ENCODE measurements at places on chromosomes 7 and 10.

- DNase-seq: no peak
These were observed 70.5 kb upstream of the SP4 start for GRCh38 chr7:21357151-21358097.

DNA sequence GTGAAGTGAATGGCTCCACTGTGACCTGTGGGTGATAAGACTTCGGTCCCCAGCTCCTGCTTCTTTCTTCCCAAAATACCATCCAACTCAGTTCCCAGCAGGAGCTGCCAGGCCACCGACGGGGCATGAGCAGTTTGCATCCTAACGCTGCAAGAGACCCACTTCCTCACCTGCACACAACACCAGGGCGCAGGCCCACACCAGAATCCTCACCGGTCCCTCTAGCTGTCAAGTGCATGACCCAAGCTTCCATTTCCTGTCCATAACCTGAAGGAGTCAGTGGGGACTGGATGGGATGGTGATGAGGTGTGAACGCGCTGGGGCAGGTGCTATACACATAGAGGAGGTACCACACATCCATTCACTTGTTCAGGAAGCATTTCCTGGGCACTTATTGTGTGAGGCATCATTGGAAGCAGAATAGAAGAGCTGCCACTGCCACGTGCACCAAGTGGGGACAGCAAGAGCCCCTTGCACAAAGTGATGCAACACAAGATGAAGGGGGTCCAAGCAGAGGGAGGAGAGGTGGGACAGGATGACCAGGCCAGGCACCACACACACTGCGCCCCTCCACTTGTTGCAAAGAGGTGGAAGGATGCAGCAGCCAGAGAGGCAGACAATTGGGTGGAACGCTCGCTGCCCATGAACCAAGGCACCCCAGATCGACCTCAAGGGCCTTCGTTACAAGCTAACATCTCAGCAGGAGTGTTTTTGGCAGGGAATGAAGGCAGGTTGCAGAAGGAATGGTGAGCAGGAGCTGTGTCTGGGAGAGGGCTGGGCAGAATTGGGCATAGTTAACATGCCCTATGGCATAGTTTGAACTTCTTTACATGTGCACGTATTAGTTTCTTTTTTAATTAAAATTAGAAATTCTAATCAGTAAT lies 605.8 kb upstream of the MGMT start:
- DNase-seq: no peak

DNA sequence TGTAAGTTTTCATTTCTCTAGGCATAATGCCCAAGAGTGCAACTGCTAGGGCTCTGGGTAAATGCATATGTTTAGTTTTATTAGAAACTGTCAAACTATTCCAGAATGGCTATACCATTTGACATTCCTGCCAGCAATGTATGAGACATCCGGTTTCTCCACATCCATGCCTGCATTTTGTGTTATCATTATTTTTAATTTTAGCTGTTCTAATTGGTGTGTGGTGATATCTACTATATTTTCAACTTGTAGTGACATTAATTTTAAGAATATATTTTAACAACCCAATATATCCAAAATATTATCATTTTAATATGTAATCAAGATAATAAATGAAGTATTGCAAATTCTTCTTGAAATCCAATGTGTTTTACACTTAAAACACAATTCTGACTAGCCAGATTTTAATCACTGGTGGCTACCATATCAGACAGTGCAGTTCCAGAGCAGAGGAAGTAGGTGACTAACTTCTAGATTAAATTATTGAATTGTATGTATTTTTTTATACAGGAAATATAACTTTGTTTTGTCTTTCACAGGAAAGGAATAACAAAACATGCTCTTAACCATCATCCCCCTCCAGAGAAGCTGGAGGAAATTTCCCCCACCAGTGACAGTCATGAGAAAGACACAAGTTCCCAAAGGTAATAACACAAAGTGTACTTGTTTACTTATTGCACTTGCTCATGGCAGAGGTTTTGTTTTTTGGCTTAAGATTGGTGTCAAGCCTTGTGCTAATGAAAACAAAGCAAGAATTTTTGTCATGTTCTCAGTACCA lies 6.4 kb downstream of the FAM149B1 start:
- no peak for DNase-seq

- no peak for DNase-seq
These were observed 10.7 kb downstream of the TSPAN14 start for GRCh38 chr10:80464557-80465450.

GRCh38 chr7:101273206-101273605 lies 28.3 kb upstream of the FIS1 start:
- DNase-seq: no peak

DNA sequence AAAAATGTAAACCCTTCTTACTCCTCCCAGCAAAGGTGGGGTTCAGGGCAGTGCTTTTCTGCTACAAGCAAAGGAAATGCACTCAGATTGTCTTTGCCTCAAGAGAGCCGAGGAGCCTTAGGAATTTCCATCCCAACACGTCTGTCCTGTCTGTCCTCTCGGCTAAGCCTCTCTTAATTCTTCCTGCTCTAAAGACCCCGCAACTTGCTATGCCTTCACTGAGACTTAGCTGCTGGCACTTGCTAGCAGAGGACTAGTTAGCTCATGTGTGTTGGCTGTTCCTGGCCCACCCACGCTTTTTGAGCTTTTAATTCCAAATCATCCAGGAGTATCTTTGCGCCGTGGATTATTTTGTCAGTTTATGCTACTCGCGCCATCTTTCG lies 481 bp upstream of the NPM3 start:
- DNase-seq: no peak

GRCh38 chr7:6478186-6478585 lies 30.4 kb upstream of the DAGLB start:
- no peak for DNase-seq

DNA sequence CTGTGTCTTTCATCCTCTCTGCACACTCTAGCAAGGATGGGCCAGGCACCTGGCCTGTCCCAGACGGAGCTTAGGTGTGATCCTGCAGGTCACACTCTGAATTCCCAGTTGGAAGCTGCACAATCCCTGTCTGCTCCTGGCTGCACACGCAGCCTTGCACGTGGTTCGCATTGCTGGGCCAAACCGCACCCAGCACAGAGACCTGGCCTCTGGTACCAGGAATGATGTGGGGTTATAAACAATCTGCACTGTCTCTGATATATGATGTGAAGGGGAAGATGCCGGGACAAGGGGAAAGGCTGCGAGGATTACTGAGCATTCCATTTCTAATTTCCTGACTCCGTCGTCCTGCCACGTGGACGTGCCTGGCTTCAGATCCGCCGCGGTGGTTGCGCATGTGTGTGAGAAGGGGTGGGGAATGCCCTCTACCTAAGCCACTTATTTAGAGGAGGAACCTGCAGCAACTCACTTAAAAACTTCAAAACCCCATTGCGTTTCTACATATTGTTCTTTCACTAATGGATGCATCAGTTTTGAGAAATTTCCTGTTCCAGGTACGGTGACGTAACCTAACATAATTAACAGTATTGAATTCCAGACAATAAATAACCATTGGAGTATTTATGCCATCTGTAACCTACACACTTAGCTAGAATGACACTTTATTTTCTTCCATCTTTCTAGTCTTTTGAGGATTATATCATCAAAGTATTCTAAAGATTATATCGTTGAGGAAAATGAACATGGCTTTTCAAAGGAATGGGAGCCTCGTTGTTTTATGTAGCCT lies 559.7 kb upstream of the MGMT start:
- DNase-seq: no peak

DNA sequence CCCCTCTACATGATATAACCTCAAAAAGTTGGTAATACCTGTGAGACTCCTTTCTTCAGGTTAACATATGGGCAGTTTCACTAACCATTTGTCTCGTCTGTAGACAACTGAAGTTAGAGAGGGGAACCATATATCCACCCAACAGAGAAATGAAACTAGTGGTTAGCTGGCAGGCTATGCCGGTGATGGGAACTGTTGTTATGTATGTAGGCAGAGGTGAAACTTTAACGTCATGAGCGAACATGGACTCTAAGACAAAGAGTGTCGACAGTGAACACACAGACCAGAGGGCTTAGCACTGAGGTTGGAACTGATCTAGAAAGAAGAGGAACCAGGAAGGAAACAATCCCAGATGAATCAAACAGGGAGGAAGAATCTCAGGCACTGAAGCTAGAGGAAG lies 112.4 kb downstream of the ELMO1 start:
- no peak for DNase-seq

GRCh38 chr10:116668018-116668417 lies 47.3 kb downstream of the PNLIPRP2 start:
- no peak for DNase-seq

DNA sequence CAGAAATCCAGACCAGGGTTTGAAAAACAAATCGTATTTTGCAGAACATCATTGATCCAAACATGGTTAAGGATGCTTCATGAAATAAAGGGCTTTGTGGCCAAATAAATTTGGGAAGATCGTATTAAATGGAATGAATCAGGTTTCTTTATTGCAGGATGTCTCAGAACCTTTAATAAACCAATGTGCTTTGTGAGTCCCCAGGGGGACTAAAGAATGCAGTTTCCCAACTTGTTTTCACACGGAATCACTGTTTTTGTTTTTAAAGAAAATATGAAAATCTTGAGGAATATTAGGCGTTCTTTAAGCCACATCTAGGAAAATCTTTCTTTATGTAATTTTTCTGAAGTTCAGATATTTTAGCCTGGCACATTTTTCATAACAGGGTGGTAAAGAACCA lies 16.8 kb upstream of the CCDC172 start:
- no peak for DNase-seq

- no peak for DNase-seq
These were observed 51.4 kb upstream of the EZH2 start for GRCh38 chr7:148935451-148935850.

- DNase-seq: peak; percentile 65
These were observed 37.2 kb downstream of the PRSS2 start for GRCh38 chr7:142807855-142808460.
